Stimulated activated CD4-positive, alpha-beta T cell treated with anti-CD3 and anti-CD28 coated beads, Interleukin-1b, Interleukin-23, amount 100 ng/mL, for 48 hours (primary cell): ENCODE measurements at places on chromosomes 4 and X.

DNA sequence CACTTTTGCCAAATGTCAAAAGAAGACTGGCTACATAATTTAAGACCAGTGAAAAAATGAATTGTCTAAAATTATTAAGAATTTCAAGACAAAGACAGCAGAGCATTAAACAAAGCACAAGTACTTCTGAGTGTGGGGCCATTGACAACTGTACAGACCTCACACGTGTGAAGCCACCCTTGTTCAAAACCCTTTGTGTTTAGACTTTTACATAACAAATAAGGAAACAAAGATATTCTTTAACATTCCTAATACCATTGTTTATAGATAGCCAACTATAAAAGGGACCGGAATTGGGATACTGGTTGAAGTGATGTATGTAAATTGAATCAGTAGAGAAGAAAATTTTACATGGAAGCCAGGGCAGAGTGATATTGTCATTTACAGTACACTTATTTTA is 624.2 kb downstream of the PCDH18 start:
- no peak for DNase-seq

DNA sequence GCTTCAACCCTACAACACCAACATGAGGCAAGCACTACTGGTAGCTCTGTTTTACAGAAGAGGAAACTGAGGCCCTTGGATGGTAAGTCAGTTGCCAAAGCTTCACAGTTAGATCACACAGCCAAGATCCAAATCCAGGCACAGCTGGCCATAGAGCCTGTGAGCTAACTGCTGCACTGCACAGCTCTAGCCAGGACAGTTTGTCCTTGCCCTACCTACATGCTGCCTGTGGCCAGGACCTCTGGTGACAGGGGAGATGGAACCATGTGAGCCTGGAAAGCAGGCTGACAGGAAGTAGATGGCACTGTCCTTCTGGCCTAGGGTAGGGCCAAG is 257.8 kb downstream of the FBXW7 start:
- DNase-seq, result no peak

DNA sequence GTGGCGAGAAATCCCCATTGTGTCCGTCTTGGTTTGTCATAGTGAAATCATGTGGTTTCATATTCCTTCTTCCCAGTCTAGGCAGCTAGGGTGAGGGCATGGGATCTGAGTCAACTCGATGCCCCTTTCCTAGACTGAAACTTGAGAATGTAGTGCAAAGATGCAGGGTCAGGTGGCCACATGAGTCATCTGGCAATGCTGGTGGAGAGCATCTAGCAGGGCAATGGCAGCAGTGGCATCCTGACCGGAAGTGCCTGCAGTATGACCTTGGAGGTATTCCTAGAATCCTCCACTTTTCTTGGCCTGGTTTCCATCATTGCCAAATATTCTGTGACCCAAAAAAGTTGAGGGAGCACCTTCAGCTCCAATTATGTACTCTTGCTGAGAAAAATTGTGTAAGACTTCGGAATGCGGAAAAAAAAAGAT is 39.1 kb upstream of the TMEM184C start:
- no peak for DNase-seq

- no peak for DNase-seq
Observed at GRCh38 chrX:74521961-74522751, 92.3 kb downstream of the RLIM start.

GRCh38 chrX:38066934-38067333 is 60.6 kb downstream of the SYTL5 start:
- DNase-seq, result no peak

GRCh38 chr4:25000639-25001038 is 30.1 kb downstream of the LGI2 start:
- no peak for DNase-seq

DNA sequence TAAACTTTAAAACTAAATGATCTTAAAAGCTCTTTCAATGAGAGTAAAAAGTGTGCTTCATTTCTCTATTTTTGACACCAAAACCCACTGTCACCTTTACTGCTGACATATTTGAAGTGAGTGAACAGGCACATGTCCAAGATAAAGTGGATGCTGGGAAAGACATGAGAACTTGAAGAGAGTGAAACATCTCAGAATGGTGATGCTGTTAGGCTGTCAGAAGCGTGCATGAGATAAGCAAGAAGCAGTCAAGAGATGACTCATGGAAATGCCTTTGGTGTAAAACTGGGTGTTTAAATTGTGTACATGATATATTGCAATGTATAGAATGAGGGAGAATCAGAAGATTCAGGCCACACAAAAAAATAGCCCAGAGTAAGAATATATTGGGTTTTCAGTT is 21.8 kb upstream of the GBA3 start:
- DNase-seq, result peak; percentile 3

GRCh38 chrX:20361081-20361889 is 94.6 kb upstream of the RPS6KA3 start:
- no peak for DNase-seq

DNA sequence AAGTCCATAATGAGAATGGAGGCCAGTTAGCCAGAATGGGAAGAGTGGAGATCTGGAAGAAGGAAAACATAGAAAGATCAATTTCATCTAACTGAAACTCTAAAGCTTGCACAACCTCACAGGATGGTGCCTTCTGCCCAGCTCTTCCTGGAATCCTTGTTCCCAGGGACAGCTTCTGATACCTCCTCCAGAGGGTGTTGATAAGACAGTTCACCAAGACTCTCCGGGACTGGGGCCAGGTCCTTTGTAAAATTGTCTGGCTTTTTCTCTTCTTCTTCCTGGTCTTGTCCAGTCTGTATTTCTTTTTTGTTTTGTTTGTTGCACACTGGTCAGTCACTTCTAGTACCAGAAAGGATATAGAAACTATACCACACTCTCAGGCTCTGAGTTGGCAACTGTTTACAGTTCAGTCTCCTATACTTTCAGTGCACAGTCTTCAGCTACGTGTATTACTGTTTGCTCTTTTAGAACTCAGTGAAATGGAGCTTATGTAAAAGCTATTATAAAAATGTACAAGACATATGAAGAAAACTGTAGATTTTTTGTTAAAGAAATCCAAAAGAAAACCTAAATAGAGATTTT is 142.8 kb upstream of the RPL34 start:
- DNase-seq, result no peak

- DNase-seq, result no peak
Observed at GRCh38 chr4:7673121-7673520, 238.4 kb upstream of the PSAPL1 start.

DNA sequence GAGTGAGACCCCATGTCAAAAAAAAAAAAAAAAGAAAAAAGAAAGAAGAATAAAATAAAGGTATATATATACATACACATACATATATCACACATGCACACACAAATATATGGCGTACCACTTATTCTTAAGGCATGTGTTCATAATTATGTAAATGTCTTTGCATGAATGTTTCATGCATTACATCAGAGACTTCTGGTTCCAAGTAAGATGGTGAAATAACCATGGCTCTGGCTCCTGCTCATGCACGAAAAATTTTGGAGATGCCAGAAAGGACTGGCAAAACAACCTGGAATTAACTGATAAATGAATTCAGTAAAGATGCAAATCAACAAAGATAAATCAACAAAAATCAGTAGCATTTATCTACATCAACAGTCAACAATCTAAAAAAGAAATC is 19.7 kb upstream of the FHIP1A start:
- DNase-seq, result no peak

DNA sequence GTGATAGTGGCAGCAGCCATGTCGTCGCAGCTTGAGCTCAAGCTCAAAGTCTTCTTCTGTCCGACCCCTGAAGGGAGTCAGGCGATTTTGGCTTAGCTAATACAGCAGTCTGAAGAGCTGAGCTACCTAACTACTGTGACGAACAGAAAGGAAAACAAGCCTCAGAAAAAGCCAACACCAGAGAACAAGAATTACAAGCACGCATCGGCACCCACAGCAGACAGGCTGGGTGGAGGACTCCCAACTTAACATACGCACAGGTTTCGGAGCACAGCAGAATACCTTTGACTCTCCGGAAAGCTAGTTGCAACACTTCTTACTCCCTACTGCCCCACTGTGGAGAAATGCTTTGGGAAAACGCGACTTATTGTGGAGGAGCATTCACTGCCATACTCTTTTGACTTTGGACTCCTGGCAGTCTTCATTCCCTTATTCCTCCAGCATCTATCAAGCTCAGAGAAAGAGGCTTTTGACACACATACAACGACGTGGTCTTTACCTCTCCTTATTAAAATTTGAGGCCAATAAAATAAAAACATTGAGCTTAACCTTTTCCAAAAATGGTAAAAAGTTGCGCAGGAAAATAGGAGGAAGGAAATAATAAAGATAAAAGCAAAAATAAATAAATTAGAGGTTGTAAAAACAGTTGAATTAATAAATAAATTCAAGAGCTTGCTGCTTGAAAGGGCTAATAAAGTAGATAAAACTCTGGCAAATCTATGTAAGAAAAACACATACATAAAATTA is 41.3 kb upstream of the GPC3 start:
- peak; percentile 28 for DNase-seq

DNA sequence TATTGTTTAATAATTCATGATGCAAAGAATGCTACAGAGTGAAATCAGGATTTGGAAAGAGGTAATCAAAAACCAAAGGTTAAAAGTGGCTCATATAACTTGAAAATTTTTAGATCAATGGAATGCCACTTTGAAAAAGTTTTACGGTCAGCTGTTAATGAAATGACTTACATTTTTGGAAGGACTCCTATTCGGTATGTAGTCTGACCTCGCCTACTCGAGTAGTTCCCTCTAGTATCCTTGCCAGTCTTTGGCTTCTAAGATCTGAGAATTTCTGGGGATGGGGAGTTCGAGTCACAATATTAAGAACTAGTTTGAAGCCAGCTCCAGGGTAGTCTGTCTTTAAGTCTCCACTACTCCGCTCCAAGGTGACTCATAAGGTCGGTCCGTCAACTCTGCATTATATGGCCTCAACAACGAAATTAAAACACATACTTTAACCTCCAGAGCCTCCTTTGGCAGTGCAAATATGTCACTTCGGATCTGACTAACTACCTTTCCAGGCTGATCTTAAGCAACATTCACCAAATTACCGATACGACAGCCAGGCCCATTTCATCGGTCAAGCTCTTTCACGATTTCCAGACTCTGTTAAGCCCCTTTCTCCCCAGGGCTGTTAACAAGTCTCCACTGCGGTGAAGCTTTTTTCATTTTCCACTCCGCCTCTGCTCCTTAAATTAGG is 733 bp upstream of the NAA15 start:
- DNase-seq, result peak; percentile 22

GRCh38 chr4:139470295-139470694 is 16.4 kb downstream of the RAB33B start:
- no peak for DNase-seq

DNA sequence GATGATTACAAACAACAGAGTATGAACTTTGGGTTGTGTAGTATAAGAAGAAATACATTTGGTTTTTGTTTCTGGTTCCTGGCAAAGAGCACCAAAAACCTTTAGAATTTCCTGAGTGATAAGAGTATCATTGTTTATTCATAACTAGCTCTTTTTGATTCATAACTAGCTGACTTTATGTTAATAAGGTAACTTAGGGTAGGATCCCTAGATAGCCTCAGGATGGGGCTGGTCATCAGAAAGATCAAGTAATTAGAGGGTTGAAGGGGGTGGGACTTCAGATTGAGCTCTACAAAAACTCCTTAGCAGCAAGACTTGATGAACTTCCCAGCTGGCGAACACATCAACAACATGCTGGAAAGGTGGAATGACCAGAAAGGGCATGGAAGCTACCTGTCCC is 166.5 kb downstream of the SCFD2 start:
- no peak for DNase-seq

DNA sequence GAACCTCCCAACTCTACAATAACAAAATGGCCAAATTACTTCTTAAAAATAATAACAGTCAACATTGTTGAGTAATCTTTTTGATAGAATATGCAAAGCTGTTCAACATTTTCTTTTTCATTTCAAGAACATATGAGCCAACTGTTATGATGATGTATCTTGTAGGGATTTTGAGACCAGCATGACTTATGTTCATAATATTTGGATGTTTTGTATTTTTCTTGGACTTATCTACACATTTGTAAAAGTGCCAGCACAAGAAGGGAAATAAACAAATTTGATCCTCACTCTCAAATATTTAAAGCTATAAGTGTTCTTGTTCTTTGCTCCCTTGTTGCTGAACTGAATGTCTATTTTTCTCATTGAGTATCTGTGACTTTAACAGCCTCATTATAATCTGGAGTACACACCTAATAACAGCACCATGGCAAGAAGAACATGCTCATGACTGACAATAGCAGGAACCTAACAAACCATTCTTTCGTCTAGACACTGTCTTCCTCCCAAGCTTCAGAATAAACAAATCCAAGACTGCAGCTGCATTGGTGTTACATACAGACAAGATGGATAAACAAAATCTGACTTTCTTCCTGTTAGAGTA is 1049.7 kb downstream of the FAT4 start:
- DNase-seq, result no peak

DNA sequence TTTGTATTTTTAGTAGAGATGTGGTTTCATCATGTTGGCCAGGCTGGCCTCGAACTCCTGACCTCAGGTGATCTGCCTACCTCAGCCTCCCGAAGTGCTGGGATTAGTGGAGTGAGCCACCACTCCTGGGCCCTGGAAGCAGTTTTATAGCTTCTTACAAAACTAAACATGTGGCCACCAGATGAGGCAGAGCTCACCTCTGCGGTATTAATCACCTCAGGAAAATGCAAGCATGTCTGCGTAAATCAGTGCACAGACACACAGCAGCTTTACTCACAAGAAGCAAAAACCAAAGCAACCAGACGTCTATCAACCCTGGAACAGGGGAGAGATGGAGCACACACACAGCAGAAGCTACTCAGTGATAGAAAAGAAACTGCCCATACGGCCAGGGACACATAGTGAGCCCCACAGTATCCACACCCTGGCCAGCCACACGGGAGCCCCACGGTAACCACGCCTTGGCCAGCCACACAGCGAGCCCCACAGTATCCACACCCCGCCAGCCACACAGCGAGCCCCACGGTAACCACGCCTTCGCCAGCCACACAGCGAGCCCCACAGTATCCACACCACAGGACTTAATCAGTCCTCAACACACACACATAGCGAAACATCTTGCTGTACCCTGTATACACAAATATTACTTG is 30.2 kb downstream of the PPP2R3B start:
- no peak for DNase-seq

DNA sequence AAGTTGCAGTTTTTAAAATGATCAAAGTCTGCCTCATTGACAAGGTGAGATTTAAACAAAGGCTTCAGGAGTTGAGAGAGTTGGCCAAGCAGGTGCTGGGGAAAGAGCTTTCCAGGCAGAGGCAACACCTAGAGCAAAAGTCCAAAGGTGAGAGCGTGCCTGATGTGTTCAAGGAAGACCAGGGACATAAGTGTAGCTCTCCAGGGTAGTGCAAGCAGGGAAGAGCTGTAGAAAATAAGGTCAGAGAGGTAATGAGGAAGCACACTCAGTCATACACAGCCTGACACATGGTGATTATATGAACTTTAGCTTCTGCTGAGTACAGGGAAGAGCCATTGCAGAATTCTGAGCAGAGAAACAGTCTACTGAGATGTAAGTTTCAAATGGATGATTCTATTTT is 265.0 kb upstream of the NWD2 start:
- no peak for DNase-seq

- no peak for DNase-seq
Observed at GRCh38 chr4:33133723-33134122, 2413.6 kb downstream of the PCDH7 start.

GRCh38 chr4:132114885-132115284 is 1034.2 kb upstream of the PCDH10 start:
- DNase-seq, result no peak

GRCh38 chr4:78056265-78057129 is 626 bp upstream of the FRAS1 start:
- DNase-seq, result peak; percentile 30

- no peak for DNase-seq
Observed at GRCh38 chrX:109448282-109448938, 33.5 kb downstream of the GUCY2F start.

GRCh38 chrX:44480591-44480990 is 62.1 kb downstream of the FUNDC1 start:
- DNase-seq, result no peak

GRCh38 chrX:123175366-123176122 is 8.5 kb upstream of the GRIA3 start:
- no peak for DNase-seq
